ENCODE measurements at places on chromosomes 1 and 21.

GRCh38 chr1:217673387-217673786, 42.2 kb downstream of the SPATA17 start:
- no peak for DNase-seq

DNA sequence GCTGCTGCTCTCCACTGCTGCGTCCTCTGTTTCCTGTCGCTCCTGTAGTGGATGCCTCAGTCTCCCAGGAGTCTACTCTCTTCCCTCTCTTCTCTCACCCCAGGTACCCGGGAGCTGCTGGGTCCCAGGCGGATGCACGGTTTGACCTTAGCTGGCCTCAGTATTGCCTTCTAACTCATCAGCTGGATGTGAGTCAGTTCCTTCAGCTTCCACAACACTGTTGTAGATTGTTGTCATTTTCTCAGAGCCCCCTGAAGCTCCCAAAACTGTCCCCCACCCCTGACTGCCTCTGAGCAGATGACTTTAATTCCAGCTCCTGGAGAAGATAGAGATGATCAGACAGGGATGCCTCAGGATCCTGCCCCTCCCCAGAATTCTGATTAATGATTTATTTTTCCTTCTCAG, 7.2 kb downstream of the CNIH3 start:
- DNase-seq = no peak

DNA sequence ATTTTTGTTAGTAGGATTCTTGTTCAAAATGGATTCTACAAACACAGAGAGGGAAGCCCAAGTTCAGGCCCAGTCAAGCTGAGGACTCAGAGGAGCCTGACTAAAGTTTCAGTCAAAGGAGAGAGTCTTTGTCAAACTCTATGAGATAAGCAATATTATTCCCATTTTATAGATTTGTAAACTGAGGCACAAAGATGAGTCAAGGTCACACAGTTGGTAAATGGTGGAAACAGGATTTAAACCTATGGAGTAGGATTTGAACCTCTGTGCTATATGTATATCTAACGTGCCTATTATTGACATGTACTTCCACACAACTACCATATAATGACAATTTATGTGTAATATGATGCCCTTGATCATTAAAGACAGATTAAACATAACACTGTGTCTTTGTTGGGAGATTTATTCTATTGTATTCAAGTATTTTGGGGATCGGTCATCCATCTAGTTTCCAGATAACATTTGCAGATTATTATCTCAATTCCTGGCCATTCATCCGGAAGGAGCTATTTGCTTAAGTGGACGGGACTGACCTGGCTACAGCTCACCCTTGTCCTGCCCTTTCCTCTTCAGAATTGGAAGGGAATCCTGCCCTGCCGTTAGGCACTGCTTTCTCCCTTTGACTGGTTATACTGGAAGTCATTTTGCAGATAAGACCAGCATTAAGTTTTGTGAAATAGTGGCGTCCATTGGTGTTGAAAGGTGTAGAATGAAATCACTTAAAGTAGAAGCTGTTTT, 86.1 kb upstream of the LMO4 start:
- no peak for DNase-seq

GRCh38 chr21:13827201-13827600, 217.6 kb downstream of the POTED start:
- DNase-seq = no peak

DNA sequence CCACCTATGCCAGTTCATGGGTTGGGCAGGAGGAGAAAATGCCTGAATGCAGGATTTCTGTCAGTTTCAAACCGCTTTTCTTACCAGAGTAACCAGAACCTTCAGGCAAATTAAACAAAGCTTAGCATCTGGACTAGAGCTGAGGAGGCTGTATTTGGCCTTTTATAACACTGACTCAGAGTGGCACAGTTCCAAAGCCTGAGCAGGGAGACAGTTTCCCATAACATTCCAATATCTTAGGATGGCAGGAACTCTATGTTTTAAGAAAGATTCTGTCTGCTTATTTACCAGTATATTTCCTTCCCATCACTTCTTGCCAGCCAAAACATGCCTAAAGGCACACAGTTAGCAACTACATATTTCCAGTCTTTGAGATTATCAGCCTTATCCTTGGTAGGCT, 46.8 kb downstream of the UBR4 start:
- no peak for DNase-seq

GRCh38 chr1:203267912-203268311, 37.4 kb upstream of the BTG2 start:
- no peak for DNase-seq

DNA sequence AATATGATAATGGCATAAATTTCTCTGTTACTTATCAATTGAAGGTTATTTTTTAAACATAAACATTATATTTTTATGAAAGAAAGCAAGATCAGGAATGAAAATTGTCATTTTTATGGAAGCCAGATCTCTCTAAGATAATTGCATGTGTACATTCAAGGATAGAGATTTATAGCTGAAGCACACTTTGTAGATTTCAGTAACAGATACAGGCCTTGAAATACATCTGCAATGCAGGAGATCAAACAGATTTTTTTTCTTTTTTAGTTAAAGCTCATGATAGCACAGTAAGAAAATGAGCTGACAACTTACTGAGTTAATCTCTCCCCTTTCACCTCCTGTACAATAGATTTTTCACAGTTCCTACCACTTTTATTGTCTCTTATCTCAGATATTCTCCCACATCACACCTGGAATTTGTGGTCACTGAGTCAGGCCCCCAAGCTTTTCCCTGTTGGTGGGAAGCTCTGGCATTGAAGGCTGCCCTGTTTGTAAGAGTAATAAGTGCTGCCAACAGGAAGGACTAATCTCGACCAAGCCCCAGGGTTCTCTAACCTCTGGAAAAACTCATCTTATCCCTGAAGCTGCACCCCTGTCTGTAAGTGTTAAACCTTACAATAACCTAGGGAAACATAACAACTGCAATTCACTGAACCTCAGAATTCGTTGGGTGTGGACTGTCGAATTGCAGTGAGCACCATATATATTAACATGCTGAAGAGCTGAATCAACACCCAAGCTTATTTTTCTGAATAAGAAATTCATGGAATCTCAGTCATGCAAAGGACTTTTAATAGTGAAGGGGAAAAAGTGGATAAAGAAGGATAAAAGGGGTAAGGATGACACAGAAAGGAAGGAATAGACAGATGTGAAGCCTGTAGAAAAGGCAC, 599.0 kb downstream of the LMO4 start:
- no peak for DNase-seq

DNA sequence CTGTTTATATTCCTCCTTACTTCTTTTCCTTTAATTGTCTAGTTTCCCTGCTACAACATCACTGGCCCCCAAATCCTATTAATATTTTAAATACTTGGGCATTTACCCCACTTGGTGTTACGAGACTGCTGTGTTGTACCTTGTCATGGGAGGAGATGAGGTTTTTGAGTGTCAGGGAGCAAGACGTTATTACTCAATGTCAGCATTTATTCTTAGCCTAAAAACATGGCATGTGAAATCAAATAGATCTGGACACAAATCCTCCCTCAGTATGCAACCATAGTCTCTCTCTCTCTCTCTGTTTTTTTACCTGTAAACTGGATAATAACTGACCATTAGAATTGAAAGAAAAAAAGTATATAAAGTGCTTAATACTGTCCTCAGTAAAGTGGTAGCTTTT, 4.6 kb downstream of the LRRC8B start:
- DNase-seq = no peak

DNA sequence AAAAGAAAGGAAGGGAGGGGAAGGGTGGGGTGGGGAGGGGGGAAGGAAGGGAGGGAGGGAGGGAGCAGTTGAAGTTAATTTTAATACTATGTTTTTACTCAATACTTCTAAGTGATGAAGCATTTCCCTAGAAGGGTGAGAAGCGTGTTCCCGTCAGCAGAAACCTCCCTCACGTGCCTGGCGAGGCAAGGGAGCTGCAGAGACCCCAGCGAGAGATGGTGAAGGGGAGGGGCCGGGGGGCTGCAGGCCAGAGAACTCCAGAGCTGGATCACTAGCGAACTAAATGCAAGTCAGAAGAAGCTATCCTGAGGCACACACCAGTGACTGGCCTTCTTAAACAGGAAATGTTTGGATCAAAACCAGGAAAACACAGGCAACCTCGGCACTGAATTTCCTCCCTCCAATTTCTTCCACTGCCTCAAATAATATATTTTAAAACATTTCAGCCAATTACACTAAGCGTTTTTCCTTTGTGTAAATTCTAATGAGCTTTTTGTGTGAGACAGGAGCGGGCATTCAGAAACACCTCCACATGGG, 18.0 kb downstream of the WDR4 start:
- DNase-seq = no peak

DNA sequence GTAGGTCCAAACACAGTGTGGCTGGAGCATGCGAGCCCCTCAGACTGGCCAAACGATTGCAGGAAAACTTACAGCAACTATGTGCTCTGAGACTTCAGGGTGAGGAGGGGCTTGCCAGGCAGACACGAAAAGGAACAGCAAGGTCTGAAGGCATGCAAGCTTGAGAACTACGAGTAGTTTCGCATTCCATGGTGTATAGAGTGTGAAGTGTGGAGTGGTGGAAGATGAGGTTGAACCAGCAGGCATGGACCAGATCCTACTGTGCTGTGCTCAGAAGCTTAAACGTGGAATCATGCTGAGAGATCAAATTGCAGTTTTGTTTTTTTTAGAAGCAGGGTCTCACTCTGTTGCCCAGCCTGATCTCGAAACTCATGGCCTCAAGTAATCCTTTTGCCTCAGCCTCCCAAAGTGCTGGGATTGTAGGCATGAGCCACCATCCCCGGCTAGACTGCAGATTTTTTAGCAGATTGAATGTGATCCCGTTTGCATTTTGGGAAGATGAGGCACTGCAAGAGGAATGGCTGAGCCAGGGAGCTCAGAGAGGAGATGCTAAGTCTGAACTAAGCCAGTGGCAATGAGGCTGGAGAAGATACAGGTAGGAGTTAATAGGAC, 5.1 kb upstream of the TFAP2E start:
- DNase-seq = no peak

- DNase-seq = no peak
Measured at GRCh38 chr1:239590556-239590955, 204.2 kb downstream of the CHRM3 start.

- DNase-seq = no peak
Measured at GRCh38 chr1:181092883-181093458, 4.5 kb downstream of the IER5 start.

GRCh38 chr1:31984419-31985347, 29.0 kb upstream of the KHDRBS1 start:
- no peak for DNase-seq

GRCh38 chr1:214143006-214143992, 137.7 kb upstream of the SMYD2 start:
- DNase-seq = no peak

GRCh38 chr1:181089017-181089675, 646 bp downstream of the IER5 start:
- no peak for DNase-seq

DNA sequence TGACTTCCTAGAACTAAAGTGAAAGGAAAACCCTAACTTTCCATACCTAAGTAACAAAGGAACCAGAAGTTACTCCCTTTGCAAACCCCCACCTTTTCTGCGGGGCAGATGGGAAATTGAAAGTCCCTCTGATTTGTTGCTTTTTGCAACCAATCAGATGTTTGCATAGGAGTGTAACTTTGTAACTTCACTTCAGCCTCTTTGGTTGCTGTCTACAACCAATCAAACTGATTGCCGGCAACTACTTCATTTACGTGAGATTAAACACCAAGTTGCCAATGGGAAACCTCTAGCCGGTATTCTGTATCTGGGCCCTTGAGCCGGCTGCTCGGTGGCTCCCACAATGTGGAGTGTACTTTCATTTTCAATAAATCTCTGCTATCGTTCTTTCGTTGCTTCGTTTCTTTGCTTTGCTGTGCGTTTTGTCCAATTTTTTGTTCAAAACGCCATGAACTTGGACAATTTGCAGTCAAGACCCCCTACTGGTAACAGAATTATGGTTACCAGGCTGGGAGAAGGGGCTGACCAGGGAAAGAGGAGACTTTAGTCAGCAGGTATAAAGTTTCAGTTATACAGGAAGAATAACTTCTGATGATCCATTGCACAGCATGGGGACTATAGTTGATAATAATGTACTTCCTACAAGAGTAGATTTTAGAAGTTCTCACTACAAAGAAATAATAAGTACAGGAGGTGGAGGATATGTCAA, 69.2 kb upstream of the RGS2 start:
- DNase-seq = no peak

DNA sequence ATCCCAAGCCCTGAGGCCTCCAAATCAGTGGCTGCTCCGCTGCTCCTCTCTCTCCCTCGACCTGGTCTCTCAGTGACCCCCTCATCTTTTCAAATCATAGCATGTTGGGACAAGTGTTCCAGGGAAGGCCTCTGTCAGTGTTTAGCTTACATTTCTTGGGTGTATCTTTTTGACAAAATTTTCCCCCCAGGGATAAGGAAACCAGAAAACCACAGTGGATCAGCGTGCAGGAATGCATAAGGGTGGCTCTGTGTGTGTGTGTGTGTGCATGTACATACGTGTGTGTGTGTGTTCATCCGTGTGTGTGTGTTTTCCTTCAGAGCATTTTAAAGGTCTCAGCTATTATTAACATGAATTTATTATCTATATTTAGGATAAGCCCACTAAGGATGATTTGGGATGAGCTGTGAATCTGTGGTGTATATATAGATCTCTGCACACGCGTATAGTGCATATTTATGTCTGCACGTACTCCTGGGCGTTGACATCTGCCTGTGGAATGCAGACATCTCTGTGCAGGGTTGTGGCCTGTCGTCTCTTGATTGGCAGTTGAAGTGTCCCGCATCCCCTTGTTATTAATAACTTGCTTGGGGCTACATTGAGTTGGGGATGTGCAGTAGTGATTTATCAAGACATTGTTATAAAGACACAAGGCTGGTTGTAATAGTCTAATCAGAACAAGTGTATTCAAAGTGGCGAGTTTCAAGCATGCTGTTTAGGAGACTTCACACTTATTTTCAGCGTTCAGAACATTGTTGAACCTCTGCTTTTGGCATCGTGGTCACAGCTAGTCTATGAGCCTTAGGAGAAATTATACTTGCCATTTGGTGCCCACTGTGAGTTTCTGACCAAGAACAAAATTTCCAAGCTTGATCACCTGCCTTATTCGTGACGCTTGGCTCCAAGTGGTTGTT, 55.6 kb downstream of the GALNT2 start:
- no peak for DNase-seq

- DNase-seq = no peak
Measured at GRCh38 chr1:70887936-70888335, 159.7 kb downstream of the PTGER3 start.

Data from NCI-H510A (cell line).